ENCODE measurements at places on chromosomes 4 and X.

DNA sequence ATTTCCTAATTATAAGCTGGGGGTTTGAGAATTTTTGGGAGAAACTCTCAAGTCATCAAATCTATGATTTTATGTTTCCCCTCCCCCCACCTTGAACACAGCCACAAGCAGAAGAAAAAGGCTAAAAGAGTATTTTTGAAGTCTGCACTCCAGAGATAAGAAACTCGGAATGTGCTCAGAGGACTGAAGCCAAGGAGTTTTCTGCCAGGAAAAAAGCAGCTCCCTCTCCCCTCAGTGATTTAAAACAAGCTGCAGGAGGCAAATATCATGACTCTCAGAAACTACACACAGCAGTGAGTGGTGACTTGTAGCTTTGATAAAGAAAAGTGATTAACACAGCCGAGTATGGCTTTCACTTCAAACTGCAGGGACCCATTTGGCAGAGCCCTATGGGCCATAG, 800.2 kb upstream of the FTHL17 start:
- no peak for DNase-seq

DNA sequence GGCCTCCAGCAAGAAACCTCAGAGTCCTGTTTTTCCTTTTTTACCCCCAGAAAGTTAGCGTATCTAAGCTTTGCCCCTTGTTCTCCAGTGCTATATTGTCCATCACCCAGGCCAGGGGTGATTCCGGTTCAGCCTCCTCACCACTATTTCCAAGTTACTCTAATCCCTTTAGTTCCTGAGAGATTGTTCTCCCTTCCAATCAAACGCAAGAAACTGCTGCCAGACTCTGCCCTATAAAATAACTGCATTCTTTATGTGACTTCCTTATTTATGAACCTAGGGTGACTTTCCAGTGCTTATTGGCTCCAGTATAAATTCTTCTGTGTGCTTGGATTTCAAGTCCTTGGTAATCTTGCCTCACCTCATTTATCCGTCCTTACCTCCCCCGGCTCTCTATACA, 65.7 kb downstream of the CLCN5 start:
- DNase-seq = no peak

GRCh38 chrX:67290489-67291220, 253.2 kb upstream of the AR start:
- DNase-seq = no peak

DNA sequence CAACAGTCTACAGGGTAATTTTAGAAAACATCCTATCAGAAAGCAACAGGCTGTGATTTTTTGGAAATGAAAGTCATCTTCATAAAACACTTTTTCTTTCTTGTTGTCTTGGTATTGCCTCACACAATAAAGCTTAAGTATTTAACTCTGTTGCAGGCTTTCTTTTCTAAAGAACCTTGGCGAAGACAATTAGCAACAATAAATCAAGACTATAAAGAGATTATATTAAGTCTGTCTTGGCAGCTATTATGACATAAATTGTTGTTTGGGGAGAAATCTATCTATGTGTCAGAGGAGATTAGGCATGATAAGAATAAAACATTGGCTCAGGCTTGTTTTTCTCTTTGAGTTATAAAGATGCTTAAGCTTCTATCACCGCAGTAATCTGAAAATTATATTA, 1774.8 kb downstream of the ARAP2 start:
- DNase-seq = no peak

- no peak for DNase-seq
Observed at GRCh38 chr4:183783991-183784553, 121.0 kb upstream of the STOX2 start.

DNA sequence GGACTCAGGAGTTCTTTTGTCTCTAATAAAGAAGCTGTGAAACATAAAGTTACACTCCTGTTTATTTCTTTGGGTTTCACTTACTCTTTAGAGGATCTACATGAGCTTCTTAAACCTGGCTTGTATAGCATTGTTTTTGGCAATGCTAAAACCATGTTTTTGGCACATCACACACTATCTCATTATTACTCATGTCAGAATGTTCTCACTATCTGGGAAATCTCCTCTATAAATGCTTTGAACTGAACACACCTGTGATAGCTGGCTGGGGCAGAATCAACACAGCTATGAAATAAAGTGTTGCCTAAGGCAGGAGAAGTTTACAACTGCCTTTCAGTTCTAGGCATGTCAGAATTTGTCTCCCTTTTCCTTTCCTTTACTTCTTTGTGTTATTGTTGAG, 52.6 kb downstream of the SULT1B1 start:
- DNase-seq = no peak

GRCh38 chrX:107420571-107420970, 28.9 kb upstream of the FRMPD3 start:
- DNase-seq = no peak

GRCh38 chrX:134444681-134445080, 15.3 kb upstream of the HPRT1 start:
- no peak for DNase-seq

All from effector memory CD4-positive, alpha-beta T cell (primary cell).